NCI-H187 treated with DMSO at 0.1 percent for 48 hours (cell line): ENCODE measurements at places on chromosomes 11 and 22.

- no peak for DNase-seq
Observed at GRCh38 chr11:1753929-1754305, 3.5 kb upstream of the IFITM10 start.

- DNase-seq = no peak
Observed at GRCh38 chr11:62542750-62543567, 3.6 kb downstream of the AHNAK start.

DNA sequence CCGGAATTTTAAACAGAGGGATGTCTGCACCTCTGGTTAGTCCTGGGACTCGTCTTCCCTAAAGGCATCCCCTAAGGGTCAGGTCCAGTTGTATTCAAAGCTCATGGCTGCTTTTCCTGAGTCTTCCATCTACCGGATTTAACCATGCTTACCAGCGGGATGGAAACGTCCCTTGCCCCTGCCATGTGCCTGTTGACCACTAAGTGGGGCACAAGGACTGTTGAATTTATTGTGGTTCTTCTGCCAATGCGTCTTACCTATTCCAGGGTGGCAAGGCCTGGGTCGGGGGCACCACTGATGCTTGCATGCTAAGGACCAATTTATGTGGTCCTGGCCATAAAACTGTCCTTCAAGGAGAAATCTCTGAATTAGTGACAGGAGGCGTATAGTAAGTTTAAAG, 25.6 kb downstream of the ANKRD42 start:
- DNase-seq = no peak

DNA sequence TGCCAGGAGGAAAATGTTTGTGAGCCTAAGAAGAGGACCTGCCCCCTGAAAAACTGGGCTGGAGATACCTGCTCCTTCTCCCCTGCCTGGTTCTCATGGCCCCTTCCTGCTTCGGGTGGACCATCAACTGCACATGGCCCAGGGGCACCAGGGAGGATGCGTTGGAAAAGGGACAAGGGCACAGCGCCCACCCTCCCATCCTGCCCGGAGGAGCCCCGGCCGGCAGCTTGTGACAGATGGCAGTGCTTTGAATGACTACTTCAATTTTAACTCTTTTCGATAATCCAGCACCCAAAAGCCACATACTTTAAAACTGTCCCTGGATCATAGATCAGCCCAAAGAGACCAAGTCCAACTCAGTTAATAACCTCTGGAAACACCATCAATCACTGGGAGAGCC, 135.8 kb upstream of the NECTIN1 start:
- DNase-seq = no peak

GRCh38 chr11:125348674-125349309, 147.3 kb downstream of the FEZ1 start:
- no peak for DNase-seq

GRCh38 chr11:121231576-121232278, 60.8 kb upstream of the SC5D start:
- DNase-seq = no peak

DNA sequence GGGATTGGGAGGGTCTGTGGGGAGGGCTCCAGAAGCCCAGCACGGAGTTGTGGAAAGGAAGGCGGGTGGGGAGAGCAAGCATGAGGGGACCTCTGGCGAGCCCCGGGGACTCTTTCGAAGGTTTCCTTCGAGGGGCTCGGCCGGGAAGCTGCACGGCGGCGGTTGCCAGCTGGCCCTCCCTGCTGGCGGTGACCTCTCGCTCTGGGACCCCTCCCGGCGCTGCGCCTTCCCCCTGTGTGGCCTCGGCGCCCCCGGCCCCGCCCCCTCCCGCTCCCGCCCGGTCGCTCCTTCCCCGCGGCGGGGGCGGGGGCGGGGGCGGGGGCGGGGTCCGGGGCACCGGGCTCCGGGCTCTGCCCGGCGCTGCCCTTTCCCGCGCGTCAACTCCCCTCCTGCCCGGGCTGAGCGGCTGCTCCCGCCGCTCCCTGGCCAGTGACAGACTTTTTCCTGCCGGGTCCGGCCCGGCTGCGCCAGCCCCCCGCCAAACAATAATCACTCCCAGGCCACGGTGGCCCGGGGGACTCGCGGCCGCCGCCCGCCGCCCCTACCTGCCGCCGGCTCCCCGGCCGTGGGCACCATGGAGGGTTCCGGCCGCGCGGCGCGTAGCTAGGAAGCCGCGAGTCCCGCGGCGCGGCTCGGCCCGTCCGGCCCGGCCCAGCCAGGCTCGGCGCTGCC, 941 bp downstream of the CLCF1 start:
- DNase-seq = no peak

DNA sequence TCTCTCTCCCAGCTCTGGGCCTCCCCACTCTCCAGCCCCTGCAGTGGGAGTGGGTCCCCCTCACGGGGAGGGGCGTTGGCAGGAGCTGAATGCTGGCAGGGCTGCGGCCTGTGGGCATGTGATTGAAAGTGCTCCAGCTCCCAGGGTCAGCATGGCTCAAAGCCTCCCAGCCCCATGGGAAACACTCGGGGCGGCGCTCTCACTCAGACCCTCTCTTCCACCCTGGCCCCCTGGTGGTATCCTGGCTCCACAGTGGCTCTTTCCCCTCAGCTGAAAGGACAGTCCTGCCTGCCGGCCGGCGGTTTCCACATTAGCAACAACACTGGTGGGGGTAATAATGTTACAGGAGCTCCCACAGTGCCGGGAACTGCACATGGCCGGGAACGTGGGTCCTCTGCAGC, 35.5 kb downstream of the POLR3H start:
- DNase-seq = no peak

DNA sequence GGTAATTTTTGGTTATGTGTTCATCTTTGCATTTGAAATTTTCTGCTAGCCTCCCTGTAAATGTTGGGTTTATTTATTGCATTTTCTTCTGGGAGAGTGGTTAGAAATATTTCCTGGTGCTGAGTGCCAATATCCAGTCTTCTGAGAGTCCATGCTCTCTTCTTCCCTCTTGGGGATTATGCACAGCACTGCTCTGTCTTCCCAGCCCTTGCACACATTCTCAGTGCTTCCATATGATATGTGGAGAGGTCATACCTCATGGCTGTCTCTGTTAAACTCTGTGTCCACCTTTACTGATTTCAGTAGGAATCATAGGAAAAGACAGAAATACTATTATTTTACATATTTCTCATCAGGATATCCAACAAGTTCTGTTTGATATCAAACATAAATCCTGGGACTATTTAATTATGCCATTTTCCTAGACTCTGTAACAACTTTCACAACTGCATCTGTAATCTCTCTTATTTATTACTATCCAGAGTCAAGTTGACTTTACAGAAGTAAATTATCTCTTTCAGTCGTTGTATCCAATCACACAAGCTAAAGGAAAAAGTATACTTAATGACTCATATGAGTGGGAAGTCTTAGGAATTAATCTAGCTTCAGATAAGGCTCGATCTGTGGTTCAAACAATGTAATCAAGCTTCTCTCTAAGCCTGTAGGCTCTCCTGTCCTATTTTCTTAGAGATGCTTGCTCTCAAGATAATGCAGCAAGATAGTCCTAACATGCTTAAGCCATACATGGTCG, 2.7 kb upstream of the NXPE1 start:
- no peak for DNase-seq

DNA sequence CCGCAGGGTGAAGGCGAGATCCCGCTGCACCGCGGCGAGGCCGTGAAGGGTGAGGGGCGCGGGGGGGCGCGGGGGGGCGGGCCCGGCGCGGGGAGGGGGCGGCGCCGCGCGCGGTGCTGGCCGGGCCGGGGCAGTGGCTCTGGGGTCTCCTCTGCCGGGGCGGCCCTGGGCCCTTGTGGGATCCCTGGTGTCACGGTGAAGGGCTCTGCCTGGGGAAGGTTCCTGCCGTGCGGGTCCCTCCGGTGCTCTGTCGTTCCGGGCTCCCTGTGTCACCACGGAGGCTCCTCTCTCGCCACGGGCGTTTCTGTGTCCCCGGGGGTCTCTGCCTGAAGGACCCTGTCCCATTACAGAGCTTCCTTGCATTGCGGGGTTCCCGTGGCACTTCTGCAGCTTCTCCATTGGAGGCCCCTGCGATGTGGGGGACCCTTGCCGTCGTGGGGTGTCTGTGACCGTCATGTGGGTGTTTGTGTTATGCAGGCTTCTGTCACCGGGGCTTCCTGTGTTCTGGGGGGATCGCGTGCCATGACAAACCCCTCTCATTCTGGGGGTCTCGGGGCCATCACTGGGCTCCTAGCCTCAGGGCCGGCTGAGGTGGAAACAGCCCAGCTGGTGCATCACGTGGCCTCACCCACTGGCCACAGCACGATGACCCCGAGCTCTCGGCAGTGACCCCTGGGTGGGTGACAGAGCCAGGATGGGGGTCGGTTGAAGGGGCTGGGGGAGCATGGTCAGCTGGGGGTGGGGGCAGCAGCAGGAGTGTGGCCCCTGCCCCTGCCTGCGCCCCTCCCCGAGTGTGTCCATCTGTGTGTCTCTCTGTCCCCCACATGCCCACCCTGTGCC, 25.3 kb downstream of the SHANK3 start:
- no peak for DNase-seq

- DNase-seq = no peak
Observed at GRCh38 chr11:2835296-2835695, 50.3 kb downstream of the CDKN1C start.

DNA sequence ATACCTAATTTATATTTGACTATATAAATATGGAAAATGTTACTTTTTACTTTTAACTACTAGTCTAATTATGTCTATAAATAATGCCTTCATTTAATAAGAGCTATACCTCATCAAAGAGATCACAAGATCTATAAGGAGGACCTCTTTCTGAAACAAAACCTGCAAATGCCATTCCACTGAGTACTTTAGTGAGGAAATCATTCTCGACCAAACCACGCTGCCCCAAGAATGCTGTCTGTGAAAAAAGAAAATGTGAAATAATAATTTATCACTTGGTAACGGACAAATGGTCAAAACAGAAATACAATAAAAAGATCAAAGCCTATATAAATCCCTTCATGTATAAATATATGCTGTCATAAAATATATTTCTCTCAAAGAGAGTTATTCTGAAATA, 301.7 kb downstream of the SBF2 start:
- no peak for DNase-seq

GRCh38 chr11:107857550-107858216, 904 bp downstream of the SLC35F2 start:
- DNase-seq = no peak

- no peak for DNase-seq
Observed at GRCh38 chr11:94928117-94928990, 45.0 kb downstream of the CWC15 start.

DNA sequence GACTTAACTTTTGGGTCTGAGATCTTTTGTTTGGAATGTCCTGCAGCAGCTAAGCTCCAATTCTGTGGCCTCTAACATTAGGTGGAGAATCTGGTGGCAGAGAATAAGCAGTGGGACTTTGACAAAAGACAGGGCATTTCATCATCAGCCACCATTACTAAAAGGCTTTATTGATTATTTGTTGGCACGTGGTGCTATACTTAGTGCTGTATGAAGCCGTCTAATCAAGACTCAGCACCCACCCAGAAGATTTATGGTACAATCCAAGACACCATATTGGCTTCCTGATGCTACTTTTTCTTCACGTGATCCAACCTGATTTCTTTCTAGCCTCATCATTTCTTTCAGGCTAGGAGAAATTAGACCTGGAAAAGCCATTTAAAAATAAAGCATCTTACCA, 80.7 kb upstream of the GRAMD1B start:
- DNase-seq = no peak

GRCh38 chr22:23397613-23398567, 182.2 kb downstream of the IGLL1 start:
- no peak for DNase-seq

DNA sequence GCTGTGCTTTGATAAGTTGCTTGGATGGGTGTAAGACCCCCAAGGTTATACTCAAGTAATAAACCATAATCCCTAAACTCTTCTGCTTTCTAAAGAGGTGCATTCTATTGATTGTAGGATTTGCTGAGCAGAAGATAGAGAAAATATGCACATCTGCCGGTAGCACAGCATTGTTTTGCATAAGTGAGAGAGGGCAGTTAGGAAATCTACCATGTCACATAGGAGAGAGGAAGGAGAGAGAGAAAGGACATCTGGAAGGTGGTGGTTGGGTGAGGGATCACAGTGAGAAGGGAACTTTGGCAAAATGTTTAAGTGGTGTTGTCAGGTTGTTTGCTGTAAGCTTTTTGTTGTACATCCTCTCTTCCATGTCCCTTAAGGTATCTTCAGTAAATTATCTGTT, 73.6 kb upstream of the BDNF start:
- no peak for DNase-seq

- no peak for DNase-seq
Observed at GRCh38 chr22:33691057-33691630, 229.1 kb downstream of the LARGE1 start.

DNA sequence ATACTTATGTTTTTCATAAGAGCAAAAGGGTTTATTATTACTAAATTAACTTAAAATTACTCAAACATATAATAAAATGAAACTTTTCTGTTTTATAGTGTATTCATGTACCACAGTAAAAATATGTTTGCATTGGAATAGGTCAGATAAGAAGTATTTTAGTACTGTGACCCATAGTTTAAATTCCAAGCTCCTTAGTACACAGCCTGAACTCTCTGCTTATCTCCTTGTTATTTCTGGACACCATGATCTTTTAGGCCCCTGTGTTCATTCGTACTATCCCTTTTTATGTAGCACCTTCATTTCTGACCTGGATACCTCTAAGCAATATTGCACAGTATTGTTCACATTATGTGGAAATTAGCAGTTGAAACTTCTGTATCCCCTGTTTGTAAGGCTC, 296.7 kb upstream of the SYN3 start:
- no peak for DNase-seq

GRCh38 chr11:64032050-64032449, 3.7 kb upstream of the FLRT1 start:
- no peak for DNase-seq

- no peak for DNase-seq
Observed at GRCh38 chr11:115092516-115092915, 411.7 kb downstream of the CADM1 start.
